ENCODE measurements at places on chromosomes 12 and 14.

- no peak for DNase-seq
Measured at GRCh38 chr12:24705741-24706358, 243.1 kb downstream of the BCAT1 start.

- DNase-seq: no peak
Measured at GRCh38 chr14:30158299-30158698, 230.7 kb upstream of the PRKD1 start.

DNA sequence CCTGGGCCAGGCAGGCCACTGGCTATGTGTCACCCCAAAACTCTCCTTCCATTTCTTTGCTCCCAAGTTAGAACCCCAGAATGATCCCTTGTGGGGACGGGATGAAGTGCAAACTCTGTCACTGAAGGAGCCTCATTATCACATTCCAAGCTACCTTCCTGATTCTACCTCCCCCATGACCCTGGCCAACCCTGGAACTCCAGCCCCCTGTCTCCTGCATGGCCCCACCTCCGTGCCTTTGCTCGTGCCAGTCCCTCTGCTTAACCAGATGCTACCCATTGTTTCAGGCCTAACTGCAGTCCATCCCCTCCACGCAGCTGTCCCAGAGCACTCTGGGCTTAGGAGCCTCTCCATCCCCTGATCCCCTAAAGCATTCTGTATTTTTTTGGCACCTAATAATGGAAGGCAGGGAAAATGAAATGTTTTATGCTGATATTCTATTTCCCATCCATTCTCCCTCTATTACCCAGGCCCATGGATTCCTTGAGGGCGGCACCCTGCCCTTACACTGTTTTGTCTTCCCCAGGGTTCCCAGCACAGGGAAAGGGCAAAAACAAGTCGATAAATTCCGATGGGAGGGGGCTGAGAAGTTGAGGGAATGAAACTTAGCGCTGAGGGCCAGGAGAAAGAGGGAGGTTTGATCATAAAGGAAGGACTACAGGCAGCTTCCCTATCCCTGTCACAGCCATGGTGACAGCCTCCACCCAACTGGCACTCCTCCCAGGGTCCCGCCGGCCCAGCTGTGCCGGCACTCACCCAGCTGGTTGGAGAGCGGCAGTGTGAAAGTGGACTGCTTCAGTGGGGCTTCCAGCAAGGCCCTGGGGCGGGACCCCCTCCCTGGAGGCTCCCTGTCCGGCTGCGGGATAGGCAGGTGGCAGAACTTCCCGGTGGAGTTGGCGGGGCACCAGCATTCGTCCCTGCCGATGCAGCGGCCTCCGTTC lies 58.1 kb downstream of the ISCA2 start:
- no peak for DNase-seq

DNA sequence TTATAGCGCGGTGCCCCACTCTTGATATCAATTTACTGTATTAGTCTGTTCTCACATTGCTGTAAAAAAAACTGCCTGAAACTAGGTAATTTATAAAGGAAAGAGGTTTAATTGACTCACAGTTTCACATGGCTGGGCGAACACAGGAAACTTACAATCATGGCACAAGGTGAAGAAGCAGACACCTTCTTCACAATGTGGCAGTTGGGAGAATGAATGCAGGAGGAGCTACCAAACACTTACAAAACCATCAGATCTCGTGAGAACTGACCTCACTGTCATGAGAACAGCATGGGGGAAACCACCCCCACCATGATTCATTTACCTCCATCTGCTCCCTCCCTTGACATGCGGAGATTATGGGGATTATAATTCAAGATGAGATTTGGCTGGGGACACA lies 42.3 kb downstream of the FBXO34 start:
- DNase-seq: no peak

- DNase-seq: no peak
Measured at GRCh38 chr12:104825408-104825807, 132.7 kb downstream of the SLC41A2 start.

- no peak for DNase-seq
Measured at GRCh38 chr12:49154221-49154620, 23.0 kb upstream of the TUBA1B start.

- no peak for DNase-seq
Measured at GRCh38 chr12:22272335-22273151, 62.0 kb downstream of the ST8SIA1 start.

DNA sequence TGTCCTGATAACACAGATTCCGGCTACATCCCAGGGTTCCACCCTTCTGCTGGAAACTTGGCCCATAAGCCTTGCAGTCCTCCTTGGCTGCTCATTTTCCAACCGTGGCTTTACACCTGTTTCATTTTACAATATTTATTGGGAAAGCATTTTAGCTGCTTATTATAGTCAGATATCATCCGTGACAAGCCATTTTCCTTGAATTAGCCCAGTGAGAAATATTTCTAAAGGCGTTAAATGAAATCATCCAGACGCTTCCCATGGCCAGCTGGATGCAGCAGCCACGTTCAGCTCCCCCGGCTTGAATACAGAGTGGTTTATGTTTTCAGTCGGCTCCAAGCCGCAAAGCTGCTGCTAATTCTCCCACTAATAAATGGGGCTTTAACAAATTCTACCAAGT lies 245.0 kb upstream of the PELI2 start:
- DNase-seq: no peak

- DNase-seq: no peak
Measured at GRCh38 chr14:74089251-74090020, 4.7 kb downstream of the LIN52 start.

DNA sequence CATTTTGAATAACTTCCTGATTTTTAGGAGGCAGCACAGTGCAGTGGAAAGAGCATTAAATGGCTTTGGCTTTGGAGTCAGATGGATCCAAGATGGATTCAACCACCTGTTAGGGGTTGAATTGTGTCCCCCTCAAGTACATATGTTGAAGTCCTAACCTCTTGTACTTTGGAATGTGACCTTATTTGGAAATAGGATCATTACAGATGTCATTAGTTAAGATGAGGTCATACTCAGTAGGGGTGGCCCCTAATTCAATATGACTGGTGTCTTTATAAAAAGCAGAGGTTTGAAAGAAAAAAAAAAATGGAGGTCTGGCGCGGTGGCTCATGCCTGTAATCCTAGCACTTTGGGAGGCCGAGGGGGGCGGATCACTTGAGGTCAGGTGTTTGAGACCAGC lies 18.8 kb downstream of the ATP5MC2 start:
- DNase-seq: no peak

GRCh38 chr14:42624980-42625761 lies 1018.5 kb downstream of the LRFN5 start:
- DNase-seq: no peak

DNA sequence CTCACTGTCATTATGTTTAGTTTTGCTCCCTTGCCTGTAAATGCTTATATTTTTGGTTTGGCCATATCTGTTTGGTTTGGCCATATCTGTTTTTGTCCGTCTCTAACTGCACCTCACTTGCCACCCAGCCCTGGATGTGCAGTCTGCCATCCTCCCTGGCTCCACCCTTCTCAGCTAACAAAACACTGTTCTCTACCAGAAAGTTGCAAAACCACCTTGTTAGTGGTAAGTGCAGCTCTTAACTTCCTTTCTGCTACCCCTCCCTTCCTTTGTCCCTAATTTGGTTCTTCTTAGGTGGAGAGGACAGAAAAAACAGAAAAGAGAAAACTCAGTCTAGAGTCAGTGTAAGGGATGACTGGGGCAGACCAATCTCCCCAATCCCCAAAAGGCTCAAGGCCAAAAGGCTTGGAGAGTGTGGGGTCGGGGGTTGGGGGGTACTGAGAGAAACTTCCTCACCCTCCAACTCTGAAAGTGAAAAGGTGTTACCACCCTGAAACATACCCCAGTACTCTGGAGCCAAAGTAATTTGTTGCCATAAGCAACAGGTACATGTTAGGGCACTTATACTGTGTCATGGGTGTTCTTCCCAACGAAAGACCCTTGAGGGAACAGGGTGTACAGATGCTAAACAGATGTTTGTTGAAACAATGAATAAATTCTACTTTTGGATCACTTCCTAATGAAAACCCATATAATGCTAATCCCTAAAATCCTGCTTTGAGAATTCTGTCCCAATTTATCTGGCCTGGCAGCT lies 5.0 kb downstream of the BIN2 start:
- no peak for DNase-seq

DNA sequence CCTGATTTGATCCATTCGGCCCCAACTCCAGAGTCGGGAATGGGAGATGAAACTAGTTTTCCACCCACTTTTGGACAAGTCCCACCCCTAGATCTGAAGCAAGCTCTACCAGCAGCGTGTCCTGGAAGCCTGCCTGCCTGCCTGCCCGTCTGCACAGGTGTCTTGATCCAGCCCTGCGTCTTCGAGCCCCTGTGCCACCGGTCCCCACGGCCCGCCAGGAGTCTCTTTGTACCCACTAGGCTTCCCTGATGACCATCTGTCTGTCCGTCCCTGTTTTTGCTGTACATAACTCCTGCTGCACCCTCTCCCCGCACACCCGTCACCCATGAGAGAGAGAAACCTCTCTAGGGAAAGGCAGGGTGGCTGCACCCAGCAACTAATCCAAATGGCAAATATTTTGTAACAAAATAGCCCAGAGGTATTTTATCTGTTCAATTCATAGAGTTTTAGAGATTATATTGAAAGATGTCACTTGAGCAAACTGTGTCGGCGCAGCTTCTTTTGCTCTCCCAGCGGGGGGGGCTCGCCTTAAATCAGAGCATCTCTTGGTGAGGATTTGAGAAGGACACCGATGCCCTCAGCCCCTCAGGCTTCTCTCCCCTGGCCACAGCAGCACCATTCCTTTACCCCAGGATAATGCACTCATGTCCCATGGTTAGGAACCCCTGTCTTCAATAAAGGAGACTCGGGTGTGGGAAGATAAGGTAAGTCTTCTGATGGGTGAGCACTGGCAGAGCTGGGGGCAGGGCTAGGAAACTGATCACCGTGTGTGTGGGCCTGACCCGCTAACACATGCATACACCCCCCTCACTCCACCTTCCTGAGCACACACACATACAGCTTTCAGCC lies 35.8 kb downstream of the SLC6A12 start:
- DNase-seq: no peak

GRCh38 chr14:87800216-87800615 lies 192.8 kb downstream of the GALC start:
- DNase-seq: no peak

DNA sequence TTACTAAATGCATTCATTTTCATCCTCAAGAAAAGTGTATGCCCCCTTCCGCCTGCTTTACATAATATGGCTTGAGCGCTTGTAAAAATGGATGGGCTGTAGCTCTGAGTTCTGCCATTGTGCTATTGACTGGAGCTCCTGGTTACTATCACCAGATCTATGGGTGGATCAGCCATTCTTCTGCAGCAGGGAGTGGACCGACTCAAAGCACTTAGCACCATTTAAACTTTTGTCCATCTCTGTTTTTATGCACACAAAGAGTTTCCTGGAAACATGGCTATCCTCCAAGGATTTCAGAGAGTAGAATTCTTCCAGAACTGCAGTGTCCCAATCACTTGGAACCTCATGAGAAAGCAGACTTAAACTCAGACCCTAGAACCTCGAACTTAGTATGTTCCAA lies 4.5 kb upstream of the NUMB start:
- no peak for DNase-seq

GRCh38 chr12:64461634-64462414 lies 9.9 kb downstream of the TBK1 start:
- DNase-seq: peak; percentile 79

All from HCEC 1CT (cell line).